Renal cortical epithelial cell (primary cell): ENCODE measurements at places on chromosomes 4 and X. TPM values are rescaled to one million over a fixed set of nuclear protein-coding genes. Genes with fewer than 3 reads are reported as not detected.

The MAGEC1 gene
- not detected in 2 replicates for total RNA-seq

The NAA11 gene
- total RNA-seq, result not detected in 2 replicates

The HDX gene
- total RNA-seq, result 9.9 and 14.2 TPM in 2 replicates

The KLB gene
- total RNA-seq, result not detected in 2 replicates

The AFF1 gene
- total RNA-seq, result 20.0 and 134 TPM in 2 replicates

The TBX22 gene
- 0.05 TPM in 1 of 2 replicates, not detected in the other for total RNA-seq

The NPY1R gene
- 2.4 and 21.1 TPM in 2 replicates for total RNA-seq

The CRLF2 gene
- not detected in 2 replicates for total RNA-seq

The LIMCH1 gene
- total RNA-seq, result 17.7 and 65.0 TPM in 2 replicates

The ASMT gene
- not detected in 2 replicates for total RNA-seq

The NHS gene
- total RNA-seq, result 4.9 and 14.2 TPM in 2 replicates

- DNase-seq, result peak; percentile 4
These were observed 78.1 kb upstream of the PAGE3 start for GRCh38 chrX:55342533-55343501.

- DNase-seq, result no peak
These were observed 44.5 kb downstream of the FGFRL1 start for GRCh38 chr4:1055721-1056590.

- DNase-seq, result peak; percentile 95
These were observed 165.6 kb upstream of the S100G start for GRCh38 chrX:16484338-16484737.

GRCh38 chrX:23803931-23804381, 21.0 kb downstream of the SAT1 start:
- peak; percentile 96 for DNase-seq

DNA sequence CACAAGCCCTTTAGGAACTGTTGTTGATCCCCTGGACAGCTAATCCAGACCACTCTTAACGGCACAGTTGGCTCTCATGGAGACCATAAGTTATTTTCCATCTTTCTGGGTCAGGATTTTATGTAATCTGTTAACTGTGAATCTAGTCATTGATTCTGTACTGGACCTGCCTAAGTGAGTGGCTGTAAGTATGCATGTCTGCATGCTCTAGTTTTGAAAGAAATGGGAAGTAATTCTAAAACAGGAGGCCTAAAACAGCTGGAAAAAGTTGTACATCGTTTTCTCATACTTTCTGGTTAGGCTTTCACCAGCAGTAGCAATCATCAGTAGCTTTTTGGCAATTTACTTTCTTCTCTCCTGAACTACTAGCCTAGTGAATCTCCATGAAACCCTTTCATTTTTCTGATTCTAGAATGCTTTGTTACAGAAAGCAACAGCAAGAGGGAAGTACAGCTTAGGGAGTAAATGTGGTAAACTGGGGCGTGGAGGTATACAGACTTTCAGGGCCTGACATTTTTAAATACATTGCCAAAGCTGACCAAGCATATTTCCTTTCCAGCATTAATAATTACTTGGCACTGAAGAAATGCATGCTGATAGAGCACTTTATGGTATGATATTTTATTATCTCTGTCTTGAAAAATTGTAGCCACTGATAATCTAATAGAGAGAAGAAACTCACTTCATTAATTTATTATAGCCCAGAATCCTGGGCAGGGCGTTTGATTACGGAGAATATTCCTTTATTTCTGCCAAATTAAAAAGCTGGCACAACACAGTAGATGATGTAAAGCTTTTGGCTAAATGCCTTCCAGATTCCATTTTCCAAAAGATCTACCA, 202.7 kb downstream of the BANK1 start:
- no peak for DNase-seq

DNA sequence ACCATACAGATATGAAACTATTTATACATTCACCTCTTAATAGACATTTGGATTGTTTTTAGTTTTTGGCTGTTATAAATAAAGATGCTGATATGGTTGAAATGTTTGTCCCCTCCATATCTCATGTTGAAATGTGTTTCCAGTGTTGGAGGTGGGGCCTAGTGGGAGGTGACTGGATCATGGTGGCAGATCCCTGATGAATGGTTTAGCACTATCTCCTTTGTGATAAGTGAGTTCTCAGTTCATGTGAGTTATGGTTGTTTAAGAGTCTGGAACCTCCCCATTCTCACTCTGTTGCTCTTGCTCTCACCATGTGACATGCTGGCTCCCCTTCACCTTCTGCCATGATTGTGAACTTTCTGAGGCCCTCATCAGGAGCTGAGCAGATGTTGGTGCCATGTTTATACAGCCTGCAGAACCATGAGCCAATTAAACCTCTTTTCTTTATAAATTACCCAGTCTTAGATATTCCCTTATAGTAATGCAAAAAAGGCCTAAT, 12.2 kb upstream of the CLGN start:
- DNase-seq, result no peak

DNA sequence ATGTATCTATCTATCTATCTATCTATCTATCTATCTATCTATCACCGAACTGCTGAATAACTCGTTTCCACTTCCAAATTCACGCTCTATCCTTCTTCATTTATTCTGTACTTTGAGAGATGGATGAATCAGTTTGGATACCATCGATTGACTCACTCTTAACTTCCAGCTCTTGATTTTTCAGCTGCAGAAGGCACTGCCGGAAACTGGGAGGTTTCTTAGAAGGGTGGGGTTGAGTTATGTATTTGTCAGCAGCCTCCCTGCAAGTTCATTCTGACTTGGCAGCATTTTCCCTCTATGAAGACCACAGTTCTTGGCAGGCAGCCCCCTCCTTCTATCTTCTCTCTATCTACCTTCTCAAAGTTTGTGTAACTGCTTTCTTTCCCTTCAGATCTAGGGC, 112.0 kb upstream of the MAGEB18 start:
- DNase-seq, result no peak

GRCh38 chrX:121322159-121322558, 274.7 kb downstream of the GLUD2 start:
- DNase-seq, result no peak

DNA sequence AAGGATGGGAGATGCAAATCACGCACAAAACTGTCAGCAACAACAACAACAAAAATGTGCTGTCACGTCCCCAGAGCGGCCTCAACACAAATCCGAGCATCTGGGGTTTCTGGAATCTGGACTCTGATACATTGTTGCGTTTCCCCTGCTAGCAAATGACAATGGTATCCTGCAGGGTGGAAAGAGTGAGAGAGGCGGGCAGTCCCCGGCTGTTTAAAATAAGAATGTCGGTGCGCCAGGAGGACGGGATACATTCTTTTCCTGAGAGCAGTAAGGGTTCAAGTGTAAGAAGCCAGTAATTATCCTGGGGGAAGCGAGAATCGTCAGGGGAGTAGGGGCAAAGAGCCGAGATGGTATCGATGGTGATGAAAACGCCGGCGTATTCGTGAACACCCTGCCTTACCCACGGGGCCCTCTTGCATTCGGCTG, 310.2 kb downstream of the ASMT start:
- DNase-seq, result no peak

GRCh38 chrX:39998636-39999406, 98.9 kb downstream of the BCOR start:
- no peak for DNase-seq

DNA sequence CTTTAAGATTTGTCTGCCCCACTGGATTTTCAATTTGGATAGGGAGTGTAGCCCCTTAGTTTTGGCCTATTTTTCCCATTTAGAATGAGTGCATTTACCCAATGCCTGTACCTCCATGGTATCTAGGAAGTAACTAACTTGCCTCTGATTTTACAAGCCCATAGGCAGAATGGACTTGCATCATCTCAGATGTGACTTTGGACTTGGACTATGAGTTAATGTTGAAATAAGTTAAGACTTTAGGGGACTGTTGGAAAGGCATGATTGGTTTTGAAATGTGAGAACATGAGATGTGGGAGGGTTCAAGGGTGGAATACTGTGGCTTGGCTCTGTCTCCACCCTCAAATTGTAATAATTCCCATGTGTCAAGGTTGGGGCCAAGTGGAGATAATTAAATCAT, 2480.2 kb downstream of the PCDH7 start:
- DNase-seq, result no peak

- DNase-seq, result no peak
These were observed 304.7 kb downstream of the SH2D1A start for GRCh38 chrX:124651031-124651430.

DNA sequence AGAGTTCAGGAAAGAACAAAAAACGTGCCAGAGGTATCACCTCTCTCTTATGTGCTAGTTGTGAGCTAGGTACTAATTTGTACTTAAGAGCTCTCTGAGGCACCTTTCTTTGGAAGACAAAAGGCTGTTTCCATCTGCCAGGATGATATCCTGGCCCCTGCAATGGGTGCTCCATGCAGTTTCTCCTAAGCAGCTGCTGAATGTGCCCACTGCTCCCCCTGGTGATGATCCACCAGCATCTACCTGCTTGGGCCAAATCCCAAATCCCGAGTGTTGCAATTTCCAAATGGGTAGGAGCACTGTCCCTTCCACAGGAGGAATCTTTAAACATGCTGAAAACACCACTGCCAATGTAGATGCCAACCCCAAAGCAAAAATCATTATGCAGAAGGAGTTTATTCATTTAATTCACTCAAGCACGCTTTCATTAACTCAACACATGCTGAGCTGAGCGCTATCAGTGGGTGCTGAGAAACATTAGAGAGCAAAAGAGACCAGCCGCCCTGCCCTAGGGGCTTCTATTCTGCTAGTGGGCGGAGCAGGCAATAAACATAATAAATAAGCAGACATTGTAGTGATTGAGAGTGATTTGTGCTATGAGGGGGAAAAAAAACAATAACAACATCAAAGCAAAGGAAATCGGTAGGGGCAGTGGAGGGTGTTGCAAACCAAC, 69.6 kb upstream of the C4orf50 start:
- DNase-seq, result peak; percentile 5

GRCh38 chr4:173230062-173230461, 61.5 kb downstream of the GALNT7 start:
- DNase-seq, result no peak

- peak; percentile 91 for DNase-seq
These were observed 21.7 kb downstream of the RBPJ start for GRCh38 chr4:26342328-26343037.

DNA sequence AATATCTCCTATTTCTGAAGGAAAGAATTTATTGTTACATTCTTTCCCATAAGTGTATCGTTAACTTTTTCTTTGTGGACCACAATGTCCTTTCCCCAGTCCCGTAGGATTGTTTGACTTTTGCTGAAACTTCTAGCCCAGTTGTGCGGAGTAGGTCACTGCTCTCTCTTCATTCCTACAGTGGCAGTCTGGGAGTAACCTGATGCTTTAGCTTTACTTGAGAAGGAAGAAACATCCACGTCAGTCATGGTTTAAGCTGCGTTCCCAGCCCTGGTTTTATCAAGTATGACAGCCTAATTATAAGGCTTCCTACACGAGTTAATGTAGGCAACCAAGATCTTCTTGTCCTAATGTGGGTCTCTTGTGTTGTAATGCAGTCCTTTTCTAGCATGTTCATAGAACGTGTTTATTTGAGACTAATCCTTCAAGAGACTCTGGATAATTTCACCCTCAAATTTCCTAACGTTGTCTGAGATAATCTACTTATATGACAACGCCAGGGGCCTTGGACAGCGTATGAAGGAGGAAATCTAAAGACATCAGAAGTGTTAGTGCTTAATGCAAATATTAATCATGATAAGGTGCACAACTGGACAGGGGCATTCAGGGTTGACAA, 40.8 kb upstream of the GRPR start:
- no peak for DNase-seq

- no peak for DNase-seq
These were observed 112.2 kb downstream of the AKAP4 start for GRCh38 chrX:50088645-50089044.

GRCh38 chr4:76723924-76724323, 174.0 kb downstream of the SOWAHB start:
- DNase-seq, result peak; percentile 89

- no peak for DNase-seq
These were observed 102.6 kb upstream of the GUCY1A1 start for GRCh38 chr4:155564086-155564485.

DNA sequence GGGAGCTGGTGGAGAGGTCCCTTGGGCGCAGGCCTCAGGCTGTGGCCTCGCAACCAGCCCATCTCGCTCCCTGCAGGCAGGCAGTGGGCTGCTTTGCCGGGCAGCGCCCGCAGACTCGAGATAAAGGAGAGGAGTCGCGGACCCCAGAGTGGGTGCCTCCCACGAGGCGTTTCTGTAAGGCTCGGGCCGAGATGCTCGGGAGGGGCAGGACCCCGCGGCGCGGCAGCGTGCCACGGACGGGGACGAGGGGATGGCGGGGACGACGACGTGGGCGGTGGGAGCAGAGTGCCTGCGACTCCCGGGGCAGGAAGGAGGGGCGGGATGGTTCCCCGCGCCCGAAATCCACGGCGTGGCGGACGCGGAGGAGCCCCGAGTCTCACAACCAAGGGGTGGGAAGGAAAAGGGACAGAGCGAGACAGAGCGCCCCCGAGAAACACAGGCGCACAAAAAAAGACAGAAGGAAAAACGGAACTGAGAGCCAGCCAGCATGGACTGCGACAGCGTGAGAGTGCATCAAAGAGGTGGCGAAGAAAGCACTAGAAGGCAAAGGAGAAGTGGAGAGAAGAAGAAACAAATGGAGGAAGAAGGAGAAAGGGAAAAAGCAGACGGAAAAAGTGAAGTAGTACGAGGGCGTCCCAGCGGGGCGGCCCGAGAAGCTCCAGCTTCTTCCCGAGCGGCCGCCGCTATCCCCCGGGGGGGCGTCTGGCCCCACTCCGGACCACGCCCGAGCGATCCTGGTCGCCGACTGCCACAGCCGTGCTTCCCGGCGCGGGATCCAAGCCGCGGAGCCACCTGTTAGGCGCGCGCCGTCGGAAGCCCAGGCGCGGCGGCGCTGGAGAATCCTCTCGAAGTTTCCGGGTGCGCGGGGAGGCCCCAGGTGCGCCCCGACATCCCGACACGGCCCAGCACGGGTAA, 1.5 kb downstream of the BEND4 start:
- DNase-seq, result no peak

DNA sequence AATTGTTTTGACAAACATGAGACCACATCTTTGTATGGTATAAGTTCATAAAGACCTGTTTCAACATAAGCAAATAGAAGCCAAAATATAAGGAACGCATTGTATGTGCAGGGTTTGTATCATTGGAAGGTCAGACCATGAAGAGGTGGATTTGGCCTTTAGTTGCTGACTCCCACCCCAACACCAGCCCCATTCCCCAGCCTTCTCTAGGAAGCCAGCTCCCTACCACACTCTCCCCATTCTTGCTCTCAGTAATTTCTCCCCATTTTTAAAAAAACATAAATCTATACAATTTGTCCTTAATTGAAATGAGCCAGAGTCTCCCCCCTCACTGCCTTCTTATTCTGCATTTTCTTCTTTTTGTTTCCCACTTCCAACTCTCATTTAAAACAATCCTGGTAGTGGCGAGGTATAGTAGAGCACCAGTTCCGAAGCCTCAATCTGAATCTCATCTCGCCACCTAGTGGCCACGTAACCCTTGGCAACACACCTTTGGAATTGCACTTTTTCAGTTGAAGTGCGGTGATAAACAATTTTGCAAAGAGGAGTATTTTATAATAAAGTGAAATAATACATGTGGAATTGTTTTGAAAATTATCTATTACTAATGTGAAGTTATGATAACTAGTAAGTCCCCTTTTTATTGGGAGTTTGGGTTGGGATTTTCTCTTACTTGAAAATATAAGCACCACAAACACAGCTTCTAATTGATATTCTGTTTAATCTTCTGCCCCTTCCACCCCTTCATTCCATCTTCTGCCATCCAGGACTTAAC, 126.6 kb downstream of the ASB9 start:
- peak; percentile 35 for DNase-seq
